ENCODE measurements at places on chromosomes 3 and 15.

DNA sequence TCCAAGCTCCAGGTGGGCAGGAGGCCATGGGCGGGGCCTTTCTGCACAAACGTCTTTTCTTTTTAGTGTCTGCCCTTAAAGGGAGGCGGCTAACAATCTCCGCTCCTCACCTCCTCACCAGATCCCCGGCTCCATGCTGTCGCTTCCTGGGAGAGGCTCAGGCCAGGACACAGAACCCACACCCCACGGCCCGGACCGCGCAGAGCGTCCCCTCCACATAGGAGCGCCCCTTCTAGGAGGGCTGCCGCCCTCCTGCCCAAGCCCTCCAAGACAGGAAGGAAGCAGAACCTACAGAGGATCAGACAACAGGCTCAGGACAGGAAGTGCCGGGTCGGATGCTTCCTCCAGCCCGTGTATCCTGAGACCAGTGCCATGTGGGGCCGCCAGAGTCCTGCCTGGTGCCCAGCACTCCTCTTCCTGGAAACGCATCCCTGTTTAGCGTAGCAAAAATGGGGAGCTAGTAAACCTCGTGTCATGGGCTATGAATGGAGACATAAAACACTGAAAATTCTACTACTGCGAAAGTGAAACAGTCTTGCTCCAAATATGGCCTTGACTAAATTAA, 83.2 kb upstream of the ATP10A start:
- no peak for DNase-seq

DNA sequence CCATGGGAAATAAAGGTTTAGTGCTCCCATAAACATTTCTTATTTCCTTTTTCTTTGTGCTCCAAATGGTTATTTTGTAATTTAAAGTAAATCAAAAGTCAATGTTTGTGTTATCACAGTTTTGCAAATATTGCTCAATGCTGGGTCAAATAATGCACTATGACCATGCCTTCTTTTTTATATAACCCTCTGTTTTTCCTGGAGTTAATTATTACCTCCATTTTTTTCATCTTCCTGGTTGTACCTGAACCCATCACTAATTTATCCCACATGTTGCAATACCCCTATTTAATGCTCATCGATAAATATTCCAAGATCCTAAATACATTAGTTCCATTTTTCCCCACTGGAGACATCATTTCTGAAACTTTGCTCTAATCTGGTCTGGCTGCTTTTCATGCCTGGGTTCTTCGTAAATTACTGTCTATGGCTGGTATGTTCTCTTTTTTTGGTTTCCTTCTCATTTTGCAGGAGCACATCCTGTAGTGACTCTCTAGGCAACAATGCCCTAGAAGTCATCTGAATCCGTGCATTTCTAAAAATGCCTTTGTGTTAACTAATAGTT, 66.4 kb downstream of the OXNAD1 start:
- no peak for DNase-seq

GRCh38 chr3:40631341-40631995, 106.7 kb downstream of the ZNF621 start:
- DNase-seq: no peak

DNA sequence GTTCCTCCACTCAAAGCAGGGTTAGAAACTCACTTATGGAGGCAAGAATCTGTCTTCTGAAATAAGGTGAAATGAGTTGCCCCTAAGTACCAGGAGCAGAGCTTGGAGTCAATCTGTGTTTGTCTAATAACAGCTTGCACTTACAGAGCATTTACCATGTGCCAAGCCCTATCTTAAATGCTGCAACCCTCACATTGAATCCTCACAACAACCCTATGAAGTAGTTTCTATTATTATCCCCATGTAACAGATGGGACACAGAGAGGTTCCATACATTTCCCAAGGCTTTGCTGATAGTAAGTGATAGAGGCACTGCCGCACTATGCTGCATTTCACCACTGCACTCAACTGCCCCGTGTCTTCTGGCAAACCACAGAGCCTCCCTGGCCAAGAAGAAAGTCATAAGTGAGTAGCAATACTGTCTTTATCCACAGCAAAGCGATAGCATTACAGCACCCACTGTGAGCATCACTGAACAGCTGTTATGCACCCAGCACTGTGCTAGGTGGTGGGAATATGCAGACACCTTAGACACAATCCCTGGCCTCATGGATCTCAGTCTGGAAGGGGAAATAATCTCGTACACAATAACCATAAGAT, 141.5 kb downstream of the SSR3 start:
- no peak for DNase-seq

DNA sequence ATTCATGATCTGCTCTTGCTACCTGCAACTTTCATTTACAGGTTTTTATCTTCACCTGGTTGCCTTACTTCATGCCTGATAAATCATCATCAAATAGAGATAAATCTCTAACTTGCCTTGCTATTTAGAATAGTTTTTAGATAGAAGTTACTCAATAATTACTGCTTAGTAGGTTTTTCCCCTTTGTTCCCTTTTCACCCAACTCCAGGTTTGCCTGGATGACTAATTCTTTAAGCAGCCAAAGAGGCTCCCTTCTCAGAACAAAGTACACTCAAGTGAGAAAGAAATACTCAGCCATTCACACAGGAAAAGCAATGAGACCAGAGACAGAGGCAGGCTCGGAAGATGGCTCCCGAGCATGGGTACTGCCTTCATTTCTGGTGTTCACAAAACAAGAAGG, 268.1 kb upstream of the CRBN start:
- DNase-seq: no peak

DNA sequence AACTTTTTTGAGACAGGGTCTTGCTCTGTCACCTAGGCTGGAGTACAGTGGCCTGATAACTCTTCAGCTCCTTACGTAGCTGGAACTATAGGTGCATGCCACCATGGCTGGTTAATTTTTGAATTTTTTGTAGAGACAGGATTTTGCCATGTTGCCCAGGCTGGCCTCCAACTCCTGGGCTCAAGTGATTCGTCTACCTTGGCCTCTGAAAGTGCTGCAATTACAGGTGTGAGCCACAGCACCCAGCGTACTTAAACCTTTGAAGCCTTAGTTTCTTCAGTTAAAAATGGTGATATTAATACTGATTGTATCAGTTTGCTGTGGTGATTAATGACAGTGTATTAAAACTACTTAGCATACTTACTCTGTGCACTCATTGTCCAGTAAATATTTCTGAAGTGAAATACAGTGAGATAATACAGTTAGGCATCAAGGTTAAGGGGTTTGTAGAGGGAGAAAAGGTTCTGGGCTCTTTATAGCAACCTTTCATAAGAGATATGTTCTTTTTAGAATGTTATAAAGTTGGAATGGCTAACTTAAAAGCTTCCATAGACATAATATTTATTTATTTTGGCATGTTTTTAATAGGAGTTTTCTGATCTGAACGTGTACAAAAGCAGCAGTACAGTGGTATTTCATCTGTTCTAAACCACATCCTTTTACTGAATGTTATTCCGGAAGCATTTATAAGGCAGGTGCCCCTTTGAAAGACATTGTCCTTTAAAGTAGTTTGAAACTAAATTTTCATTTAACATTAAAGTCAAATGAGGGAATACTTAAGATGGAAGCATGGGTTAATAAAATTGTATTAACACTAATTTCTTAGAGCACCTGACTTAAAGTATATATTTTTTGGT, 23.6 kb downstream of the NCK1 start:
- DNase-seq: no peak

DNA sequence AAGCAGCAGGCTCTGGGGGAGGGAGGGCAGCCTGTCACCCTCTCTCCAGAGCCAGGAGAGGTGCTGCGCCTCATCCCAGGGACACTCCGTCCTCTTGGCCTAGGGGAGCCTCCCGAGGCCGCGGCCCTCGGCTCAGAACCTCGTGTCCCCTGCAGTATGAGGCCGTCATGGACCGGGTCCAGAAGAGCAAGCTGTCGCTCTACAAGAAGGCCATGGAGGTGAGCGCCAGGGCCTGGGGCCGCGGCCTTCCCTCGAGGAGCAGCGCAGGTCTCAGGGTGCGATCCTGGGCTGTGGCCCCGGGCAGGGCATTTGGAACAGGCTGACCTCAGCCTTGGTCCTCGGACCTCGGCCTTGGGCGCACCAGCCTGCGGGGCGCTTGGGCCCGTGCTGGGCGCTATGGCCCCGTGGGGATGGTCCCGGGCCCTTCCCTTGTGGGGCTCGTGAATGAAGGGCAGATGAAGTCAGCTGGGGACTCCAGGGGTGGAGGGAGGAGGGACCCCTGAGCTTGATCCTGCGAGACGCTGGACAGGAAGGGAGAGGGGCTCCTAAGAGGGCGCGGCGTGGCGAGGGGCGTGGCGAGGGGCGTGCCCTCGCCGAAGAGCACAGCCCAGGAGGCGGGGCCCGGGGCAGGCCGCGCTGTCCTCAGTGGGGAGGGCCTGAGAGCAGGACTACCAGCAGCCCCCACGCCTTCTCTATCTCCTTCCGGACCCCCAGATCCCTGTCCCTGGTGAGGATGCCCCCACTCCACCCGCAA, 32.9 kb downstream of the PSTPIP1 start:
- DNase-seq: no peak

GRCh38 chr3:97871801-97872524, 50.2 kb downstream of the CRYBG3 start:
- no peak for DNase-seq

GRCh38 chr15:82129761-82130160, 83.9 kb upstream of the MEX3B start:
- no peak for DNase-seq

GRCh38 chr15:29822100-29822683, at the start of gene TJP1:
TSS of gene TJP1 (minus strand) at chr15:29822468. CDS start at chr15:29822028, 440 bp downstream.
- peak; percentile 28 for DNase-seq

- no peak for DNase-seq
Observed at GRCh38 chr15:87573039-87573438, 683.5 kb downstream of the NTRK3 start.

- DNase-seq: no peak
Observed at GRCh38 chr3:46297658-46298423, 55.6 kb downstream of the CCR3 start.

- DNase-seq: no peak
Observed at GRCh38 chr3:140403079-140403478, 274.8 kb upstream of the TRIM42 start.

DNA sequence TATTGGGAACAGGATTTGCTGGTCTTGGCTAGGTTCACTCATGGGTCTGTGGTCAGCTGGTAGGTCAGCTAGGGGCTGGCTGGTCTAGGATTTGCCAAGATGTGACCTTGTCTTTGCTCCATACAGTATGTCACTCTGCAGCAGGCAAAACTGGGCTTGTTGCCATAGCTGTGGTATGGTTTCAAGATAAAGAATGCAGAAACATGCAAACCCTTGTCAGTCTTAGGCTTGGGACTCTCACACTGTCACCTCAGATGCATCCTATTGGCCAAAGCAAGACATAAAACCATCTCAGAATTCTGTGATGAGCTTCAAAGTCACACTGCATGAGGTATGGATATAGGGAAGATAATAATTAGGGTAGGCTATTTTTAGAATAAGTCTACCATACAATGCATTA, 66.6 kb upstream of the TBC1D5 start:
- DNase-seq: no peak

DNA sequence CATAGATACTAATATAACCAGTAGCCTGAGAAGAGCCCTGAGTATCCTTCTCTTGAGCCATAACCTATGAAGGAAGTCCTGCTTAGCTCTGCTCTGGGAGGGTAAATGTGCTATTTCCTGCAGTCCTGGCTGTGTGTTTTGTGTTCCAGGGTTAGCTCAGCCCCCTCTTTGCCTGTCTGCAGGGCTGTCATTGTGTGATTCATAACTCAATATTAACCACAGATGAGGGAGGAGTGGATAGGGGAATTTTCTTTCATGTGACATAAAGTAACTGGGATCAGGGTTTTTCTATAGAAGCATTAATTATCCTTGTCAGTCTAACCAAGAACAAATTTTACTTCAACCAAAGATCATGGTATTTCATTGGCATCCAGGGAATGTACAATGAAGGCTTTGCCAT, 183.3 kb upstream of the ZBTB20 start:
- DNase-seq: no peak

DNA sequence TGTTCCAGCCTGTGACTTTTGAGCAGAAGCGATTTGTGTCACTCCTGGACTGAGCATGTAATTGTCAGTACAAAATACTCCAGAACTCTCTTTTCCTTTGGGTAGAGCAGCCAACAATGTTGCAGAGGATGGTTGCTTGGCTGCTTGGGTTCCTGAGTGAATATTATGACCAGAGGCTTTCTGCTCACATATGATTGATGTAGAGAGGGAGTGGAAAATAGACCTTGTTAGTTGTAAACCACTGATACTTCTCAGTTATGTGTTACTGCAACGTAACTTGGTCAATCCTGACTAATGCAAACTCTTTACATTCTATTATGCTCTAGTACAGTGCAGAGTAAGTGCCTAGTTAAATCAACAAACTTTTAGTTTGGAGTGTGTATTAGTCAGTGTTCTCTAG, 322.6 kb upstream of the KCNH8 start:
- no peak for DNase-seq

GRCh38 chr3:126661532-126662364, 6.8 kb upstream of the TXNRD3 start:
- no peak for DNase-seq

DNA sequence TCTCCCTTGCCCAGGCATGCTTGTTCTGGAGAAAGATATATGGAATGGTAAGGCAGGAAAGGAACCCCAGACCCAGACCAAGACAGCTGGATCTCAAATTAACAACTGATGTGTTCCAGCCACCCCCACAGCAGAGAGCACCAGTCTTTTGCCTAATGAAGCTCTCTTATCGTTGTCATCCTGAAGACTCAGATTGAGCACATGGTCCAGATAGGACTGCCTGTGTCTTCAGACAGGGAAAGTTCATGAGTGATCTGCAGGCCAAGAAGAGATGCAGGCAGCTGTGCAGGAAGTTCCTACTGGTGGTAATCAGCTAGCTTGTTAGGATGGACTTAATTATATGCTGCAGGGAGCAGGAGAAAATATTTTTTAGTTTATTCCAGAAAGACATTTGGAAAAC, 53.3 kb downstream of the PPP2R3A start:
- DNase-seq: no peak

DNA sequence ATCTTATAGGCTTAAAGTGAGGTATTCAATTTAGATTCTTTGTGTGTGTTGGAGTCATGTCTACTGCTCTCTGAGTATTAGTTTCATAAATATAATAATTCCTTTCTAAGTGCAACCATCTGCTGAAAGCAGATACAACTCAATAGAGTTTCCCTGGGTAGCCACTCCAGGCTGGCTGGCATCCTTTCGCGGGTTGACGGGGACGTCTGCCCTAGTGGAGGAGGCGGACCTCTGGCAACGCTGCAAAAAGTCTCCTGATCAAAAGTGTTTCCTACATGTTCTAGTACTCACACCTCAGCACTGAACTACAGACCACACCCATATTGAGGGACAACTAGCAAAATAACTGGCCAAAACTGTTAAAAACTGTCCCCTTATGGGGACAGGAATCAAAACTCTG, 2.5 kb downstream of the MOBP start:
- DNase-seq: no peak

- no peak for DNase-seq
Observed at GRCh38 chr15:65521350-65521749, 3.9 kb upstream of the DPP8 start.

DNA sequence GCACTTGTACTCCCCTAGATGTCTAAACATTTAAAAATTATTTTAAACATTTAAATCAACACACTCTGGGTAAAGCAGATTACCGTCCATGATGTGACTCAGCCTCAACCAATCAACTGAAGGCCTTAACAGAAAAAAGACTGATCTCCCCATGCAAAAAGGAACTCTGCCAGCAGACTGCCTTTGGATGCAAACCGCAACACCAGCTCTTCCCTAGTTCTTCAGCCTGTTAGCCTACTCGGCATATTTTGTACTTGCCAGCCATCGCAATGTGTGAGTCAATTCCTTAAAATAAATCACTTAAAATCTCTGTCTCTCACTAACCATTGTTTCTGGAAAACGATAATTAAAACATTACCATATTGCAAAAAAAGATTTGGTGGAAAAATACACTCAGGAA, 375.9 kb downstream of the RSL24D1 start:
- DNase-seq: no peak

- DNase-seq: no peak
Observed at GRCh38 chr3:153495422-153495821, 333.4 kb downstream of the RAP2B start.

All from NCI-H748 treated with DMSO at 0.1 percent for 48 hours (cell line).